ENCODE measurements at places on chromosomes 6 and 20.

- no peak for DNase-seq
Measured at GRCh38 chr20:58583176-58583575, 67.9 kb upstream of the STX16 start.

DNA sequence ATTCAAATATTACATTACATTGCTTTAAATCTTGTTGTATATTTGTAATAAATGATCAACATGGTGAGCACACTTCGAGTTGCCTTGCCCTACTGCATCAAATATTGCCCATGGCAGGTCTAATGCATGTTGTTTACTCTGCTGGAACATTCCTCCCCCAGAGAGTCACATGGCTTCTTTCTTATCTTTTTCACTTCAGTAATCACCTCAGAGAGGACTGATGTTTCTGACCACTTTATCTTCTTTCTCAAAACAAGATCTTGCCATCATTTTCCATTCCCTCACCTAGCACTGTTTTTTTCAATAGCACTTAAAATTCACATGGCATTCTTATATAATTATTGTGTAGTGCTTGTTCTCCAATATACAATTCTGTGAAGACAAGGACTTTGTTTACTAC lies 243.5 kb upstream of the THEMIS start:
- DNase-seq: no peak

DNA sequence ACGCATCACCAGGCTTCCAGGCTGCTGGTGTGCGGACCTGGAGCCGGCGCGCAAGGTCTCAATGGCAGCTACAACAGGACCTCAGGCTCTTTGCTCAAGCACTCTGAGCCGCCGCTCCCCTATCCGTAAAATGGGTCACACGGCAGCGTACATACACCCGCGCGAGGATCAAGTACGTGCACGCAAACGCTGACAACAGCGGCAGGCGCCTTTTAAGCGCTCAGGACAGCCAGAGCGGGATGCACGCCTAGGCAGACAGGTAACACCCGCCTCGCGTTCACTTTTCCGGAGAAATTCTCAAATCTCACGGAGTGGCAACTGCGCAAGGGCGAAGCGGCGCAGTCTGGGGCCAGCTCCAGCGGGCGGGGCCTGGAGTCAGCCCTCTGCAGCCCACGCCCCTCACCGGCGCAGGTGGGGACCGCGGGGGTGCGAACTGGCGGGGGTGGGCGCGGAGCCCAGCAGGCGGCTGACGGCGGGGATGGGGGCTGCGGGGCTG lies 535 bp downstream of the EXOC2 start:
- peak; percentile 74 for DNase-seq

GRCh38 chr6:105882121-105882803 lies 203.9 kb upstream of the PRDM1 start:
- no peak for DNase-seq

DNA sequence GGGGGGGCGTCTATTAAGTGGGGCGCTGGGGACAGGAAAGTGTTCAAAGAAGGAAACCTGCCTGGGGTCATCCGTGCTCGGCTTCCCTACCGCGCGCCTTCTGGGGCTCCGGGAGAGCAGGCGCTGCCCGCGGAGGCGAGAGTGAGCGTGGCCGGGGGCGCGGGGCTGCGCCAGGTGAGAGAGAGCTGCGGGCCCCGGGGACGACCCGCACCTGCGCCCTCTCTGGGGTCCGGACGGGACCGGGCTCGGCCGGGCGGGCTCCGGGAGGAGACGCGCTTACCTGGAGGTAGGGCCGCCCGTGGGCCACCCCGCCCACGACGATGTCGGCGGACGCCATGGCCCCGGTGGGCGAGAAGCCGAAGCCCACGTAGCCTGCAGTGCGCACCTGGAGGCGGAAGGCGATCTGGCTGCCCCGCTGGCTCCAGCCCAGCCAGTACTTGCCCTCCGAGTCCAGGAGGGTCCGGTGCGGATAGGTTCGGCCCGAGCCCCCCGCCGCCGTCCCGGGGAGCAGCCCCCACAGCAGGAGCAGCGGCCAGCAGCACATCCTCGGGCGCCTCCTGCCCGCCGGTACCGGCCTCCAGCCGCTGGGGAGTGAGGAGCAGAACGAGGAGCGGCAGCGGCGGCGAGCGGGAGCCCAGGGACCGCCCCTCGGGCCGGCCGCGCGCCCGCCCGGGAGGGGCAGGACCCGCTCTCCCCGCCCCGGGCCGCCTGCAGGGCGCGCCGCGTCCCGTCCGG lies at the start of gene MOXD1:
MOXD1 (minus strand) TSS at position 593 of the 735 bp plus-strand sequence; CDS start at position 544, 49 bp downstream.
- no peak for DNase-seq

DNA sequence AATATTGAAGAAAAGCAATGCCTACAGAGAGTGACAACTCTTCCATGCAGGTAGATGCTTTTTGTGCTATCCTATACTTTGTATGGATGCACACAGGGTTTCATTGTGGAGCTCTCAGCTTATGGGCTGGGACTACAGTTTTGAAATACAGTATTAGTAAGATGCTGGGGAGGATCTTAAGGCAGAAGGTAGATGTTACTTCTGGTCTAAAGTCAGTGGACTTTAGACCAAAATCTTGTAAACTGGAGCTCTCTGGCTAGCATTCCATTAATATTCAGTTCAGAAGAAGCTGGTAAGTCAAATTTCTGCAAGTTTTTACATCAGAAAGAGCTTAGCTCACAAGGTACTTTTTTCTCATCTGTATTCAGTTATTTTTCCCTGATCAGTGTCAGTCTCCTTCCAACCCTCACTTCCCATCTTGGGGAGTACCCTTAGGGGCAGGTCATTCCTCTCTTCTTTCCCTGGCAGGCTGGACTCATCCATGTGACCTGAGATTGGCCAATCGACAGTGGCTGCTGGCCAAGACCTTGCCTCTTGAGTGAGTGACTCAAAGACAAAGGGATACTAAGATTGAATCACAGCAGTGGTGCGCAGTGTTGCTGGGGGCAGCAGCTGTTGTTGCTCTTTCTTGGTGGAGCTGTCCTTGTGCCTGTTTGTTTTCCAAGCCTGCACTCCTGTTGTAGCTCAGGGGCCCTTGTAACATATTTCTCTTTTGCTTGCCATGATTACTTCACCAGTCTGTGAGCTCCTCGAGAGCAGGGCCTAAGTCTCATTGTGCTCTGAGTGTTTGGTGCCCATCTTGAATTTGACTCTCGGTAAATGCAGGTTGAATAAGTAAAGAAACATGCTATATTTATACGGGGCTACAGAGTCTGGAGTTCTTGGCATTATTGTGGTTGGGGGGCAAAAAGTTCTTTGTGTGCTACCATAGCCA lies 2.8 kb upstream of the PHF20 start:
- DNase-seq: peak; percentile 34

DNA sequence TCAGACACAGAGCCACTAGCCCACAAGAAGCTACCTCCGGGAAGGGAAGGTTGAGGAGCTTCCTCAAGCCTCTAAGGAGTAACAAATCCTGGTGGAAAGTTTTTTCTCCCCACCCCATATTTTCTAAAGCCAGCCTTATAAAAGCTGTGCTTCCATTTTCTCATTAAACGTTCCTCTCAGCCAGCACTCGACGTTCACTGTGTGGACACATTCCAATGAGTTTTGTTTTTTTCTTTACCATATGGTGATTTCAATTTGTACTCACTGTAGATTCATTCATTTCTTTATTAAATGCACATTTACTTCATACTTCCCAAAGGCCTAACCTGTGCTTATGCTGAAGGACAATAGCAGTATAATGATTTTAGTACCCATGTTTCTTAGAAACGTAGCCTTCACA lies 194.4 kb upstream of the FLRT3 start:
- DNase-seq: no peak

DNA sequence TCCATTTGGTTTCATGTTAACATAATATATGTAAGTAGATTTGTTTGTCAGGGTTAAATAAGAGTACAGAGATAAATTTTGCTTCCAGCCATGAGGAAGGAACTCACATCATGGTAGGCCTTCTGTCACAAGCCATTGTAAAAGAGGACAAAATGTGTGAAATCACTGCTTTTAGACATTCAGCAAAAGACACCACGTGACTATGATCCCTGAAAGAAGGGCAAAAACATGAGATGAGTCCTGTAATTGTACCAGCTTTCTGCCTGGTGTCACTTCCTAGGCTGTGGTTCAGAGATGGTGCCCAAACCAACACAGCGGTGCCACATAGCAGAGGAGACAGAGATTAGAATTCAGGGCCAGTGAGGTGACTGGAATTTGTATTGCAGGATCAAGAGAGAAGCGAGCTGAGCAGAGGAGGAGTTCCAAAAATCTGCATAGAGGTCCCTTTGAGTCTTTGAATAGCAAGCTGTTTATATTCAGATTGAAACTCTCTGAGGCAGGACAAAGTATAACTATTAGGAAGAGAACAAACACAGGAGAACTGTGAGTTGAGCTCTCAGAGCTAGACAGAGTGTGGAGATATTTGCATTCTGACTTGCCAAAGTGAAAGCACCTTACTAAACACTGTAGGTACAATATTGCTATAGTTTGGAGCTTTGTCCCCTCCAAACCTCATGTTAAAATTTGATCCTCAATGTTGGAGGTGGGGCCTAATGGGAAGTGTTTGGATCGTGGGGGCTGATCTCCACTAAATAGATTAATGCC lies 52.6 kb upstream of the PDE7B start:
- DNase-seq: no peak

DNA sequence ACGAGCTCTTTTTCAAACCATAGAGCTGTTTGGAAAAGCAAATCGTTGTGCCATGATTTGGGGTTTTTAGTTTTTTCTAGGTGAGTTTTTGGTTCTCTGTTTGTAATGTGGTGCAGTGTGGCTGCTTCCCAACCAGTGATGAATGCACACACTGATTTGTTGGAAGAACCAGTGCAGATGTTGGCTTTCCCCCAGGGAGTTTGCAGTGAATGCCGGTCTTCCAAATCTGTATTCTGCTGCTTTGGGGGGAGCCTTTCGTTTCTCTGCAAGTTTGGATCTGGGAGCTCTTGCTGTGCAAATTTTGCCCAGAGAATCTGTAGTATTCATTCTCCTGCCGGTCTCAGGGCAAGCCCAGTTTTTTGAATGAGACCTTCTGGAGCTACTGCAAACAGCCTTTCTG lies 14.5 kb downstream of the HECA start:
- DNase-seq: no peak

- DNase-seq: no peak
Measured at GRCh38 chr6:157766901-157767774, 55.9 kb upstream of the SNX9 start.

DNA sequence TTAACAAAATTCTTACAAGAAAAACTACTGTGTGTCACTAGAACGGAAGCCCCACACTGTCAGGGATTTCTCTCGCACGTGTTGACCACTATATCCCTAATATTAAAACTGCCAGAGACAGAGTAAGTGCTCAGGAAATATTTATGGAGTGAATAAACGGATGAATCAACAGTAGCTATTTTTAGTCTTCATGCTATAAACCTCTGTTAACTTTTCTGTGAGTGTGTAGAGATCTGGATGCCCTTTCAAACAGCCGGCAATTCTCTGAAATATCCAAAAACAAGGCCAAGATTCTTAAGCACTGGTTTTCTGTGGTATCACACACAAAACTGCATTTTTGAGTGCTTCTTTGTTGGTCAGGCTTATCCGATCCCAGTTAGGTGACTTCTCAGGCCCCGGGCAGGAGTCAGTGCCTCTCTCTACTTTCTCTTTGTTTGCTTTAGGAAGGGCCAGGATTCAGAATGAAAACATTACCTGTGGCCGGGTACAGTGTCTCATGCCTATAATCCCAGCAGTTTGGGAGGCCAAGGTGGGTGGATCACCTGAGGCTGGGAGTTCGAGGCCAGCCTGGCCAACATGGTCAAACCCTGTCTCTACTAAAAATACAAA lies 15.7 kb downstream of the ATP9A start:
- DNase-seq: no peak

- no peak for DNase-seq
Measured at GRCh38 chr6:148983101-148983761, 236.4 kb downstream of the UST start.

- DNase-seq: no peak
Measured at GRCh38 chr20:24034820-24035219, 46.2 kb upstream of the GGTLC1 start.

- DNase-seq: no peak
Measured at GRCh38 chr6:108995296-108995695, 99.3 kb downstream of the SESN1 start.

DNA sequence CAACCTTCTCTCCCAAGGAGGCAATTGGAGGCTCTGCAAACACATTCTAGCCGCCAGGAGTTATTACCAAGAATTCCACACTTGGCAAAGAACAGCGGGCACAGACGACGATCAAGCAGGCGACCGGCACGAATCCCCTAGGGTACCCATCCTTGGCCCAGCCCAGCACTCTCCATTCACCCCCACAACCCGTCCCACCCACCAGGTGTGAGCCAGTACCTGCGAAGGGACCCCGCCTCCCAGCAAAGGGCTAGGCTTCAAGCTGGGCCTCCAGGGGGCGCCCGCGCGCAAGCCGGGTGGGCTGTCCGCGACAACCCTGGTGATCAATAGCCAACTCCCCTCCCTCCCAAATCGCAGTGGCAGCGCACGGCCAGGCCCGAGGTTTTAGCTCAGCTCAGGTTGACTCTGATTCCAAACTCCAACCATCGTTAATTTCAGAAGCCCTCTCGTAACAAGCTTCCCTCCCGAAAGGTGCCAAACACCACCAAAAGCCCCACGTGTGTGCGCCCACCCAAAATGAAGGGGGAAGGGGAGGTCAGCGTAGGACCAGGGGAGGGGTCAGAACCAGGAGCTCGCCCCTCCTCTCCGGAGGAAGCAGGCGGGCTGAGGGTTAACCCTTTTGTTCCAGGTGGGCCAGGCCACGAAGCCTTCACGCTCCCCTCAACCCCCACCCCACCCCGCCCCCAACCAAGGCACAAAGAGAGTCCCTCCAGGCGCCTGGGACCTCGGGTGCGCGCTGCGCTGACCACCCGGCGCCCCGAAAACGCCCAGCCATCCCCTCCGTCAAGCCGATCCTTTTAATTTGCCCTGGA lies 2.1 kb downstream of the SALL4 start:
- DNase-seq: peak; percentile 68

- no peak for DNase-seq
Measured at GRCh38 chr6:144515761-144516160, 230.6 kb downstream of the UTRN start.

DNA sequence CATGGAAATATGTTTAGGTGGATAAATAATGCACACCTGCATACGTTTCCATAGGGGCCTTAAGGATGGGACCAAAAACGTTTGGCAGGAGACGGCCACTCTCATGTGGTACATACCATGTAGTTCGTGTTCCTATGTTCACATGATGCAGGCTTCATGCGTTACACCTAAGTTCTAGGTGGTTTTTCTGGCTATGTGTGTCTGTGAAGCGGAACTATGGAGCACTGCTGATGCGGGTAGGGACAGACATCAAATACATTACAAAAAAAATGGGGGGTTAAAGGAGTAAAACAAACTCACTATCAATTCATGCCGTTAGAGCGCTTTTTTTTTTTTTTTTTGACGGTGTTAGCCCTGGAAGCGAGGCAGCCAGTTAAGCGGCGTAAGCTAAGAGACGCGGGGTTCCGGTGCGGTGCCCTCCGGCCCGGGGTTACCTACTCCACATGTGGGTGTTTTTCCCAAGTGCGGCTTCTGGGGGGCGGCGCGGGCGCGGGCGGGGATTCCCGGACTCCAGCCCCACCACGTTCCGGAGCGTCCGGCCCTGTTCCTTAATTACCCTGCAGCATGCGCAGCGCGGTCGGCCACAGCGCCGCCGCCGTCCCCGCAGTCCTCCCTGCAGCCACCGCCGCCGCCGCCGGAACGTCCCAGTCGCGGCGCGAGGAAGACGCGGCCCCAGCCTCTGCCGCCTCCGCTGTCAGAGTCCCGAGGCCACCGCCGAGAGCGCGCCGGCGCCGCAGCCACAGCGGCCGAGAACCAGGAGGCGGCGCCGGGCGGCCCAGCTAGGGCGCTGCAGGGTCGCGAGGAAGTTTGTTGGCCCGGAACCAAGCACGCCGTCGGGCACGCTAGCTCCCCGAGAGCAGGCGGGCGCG lies 648 bp downstream of the COL19A1 start:
- peak; percentile 26 for DNase-seq
